ENCODE measurements at places on chromosomes 3 and 15.

GRCh38 chr15:84081391-84082168 lies 154.0 kb upstream of the GOLGA6L4 start:
- peaks cover 12% of the 10 kb centered on the region for H3K4me1 ChIP-seq
- DNase-seq = no peak
- no peak overlapping the region for H3K27ac ChIP-seq

DNA sequence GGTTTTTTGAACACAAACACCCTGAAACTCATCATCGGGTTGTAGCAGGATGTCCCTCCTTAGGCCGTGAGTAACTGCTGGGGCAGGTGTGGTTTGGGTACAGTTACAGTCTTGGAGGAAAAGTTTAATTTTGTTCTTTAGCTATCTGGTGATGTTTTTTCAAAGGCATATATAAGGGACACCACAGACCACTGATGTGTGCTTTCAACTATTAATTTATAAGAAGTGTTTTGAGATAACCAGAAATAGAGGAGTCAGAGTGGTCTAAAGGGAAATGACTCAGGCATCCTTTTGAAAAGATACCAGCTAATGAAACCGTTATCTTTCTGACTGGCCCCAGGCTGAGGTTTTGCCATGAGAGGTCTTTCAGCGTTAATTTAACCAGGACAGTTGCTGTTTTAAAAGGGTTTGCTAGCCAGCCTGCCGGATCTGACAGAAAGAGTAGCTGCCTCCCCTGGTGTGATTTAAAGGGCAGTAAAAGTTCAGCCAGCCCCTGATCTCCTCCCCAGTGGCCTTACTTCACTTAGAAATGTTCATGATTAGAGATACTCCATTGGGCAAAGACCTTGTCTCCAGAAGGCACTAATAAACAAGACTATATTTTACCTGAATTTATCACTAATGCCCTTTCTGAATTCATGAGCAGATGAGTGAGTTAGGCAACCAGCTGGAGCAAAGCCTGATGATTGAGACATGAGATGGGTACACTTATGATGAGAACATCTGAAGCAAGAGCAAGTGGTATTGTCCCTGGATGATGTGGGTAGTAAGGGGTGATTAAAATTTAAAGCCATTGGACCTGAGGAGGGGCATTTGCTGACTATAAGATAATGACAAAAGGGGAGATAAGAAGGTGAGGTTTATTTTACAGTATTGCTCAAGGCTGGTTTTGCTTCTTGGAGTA lies 482.5 kb upstream of the TBL1XR1 start:
- H3K4me3 ChIP-seq = no peak overlapping the region
- DNase-seq = no peak
- H3K27ac ChIP-seq = no peak overlapping the region
- H3K36me3 ChIP-seq = no peaks in the 10 kb centered on the region
- no peaks in the 10 kb centered on the region for H3K27me3 ChIP-seq

GRCh38 chr3:11650391-11650790 lies 6.7 kb upstream of the VGLL4 start:
- DNase-seq = no peak
- no peak overlapping the region for H3K4me3 ChIP-seq
- no peak overlapping the region for H3K27ac ChIP-seq
- H3K36me3 ChIP-seq = no peaks in the 10 kb centered on the region
- peaks cover 5% of the 10 kb centered on the region for H3K4me1 ChIP-seq
- H3K27me3 ChIP-seq = no peaks in the 10 kb centered on the region

DNA sequence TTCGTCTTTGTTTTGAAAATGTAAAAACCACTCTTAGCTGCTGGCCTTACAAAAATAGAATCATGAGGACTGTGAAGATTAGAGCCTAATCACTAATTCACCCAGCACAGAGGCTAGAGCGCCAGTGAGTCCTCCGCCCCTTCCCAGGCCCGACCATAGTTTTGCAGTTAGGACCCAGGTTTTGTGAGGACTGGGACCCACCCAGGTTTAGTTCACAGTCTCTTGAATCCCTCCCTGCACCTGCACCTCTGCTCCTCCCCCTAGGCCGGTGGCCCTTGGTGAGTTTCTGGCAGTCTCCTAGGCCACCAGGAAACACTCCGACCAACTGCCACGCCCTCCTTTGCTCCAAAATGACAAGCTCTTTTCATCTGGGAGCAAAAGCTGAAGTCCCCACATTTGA lies 136.0 kb upstream of the CCDC54 start:
- peaks cover 3% of the 10 kb centered on the region for H3K36me3 ChIP-seq
- no peaks in the 10 kb centered on the region for H3K27me3 ChIP-seq
- peak overlapping the region; percentile 75 for H3K4me3 ChIP-seq
- peaks cover 58% of the 10 kb centered on the region for H3K4me1 ChIP-seq
- DNase-seq = peak; percentile 24

DNA sequence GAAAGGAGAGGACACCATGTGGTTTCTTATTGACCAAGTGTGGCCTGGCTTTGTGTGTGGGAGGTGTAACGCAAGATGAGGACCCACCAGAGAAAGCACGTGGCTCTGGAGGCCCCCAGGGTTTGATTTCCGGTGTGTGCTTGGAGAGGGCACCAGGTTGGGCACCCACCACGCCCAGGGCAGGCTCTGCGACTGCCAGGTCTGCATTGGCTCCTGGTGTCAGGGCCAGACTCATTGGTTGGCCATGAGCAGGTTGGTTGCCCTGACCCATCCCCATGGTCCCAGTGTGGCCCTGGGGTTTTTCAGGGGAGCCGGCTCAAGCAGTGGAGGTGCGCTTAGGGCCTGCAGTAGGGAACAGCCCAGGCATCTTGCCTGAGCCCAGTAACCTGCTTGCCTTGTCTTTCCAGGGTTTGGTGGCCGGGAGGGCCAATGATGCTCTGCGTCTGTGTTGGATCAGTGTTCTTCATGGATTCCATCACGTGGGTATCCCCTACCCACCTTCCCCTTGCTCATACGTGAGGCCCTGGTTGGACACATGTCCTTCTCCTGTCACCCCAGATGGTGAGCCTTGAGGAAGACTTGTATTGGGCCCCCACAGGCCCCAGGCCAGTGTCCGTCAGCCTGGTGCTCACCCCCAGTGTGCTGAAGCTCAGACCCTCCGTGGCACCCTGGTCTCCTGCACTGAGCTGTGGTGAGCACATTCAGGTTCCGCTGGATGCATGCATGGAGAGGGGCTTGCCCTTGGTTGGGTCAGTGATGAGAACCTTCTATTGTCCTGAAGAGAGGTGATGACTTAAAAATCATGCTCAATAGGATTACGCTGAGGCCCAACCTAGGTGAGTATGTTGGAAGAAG lies 193.9 kb downstream of the UBE3A start:
- no peaks in the 10 kb centered on the region for H3K27me3 ChIP-seq
- no peaks in the 10 kb centered on the region for H3K36me3 ChIP-seq
- peak; percentile 8 for DNase-seq
- no peak overlapping the region for H3K4me3 ChIP-seq
- H3K27ac ChIP-seq = no peak overlapping the region

DNA sequence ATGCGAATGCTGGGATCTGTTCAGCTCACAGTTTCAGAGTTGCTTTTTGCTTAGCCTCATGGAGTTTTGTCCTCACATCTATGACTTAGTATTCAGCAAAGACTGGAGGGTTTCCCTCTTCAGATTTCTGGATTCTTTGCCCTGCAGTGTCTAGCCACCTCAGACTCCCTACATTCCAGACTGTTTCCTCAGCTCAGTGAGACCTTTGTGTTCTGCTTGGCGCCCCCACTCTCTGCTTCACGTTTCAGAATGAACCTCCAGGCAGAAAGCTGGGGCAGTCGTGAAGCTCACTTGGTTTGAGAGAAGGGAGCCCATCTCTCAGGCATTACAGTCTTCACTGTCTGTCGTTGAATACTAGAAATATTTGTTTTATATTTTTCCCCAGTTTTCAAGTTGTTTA lies 118.1 kb downstream of the CACNA1D start:
- no peak for DNase-seq
- H3K27ac ChIP-seq = no peak overlapping the region
- no peak overlapping the region for H3K4me3 ChIP-seq
- H3K27me3 ChIP-seq = peaks cover 8% of the 10 kb centered on the region
- H3K4me1 ChIP-seq = no peaks in the 10 kb centered on the region

DNA sequence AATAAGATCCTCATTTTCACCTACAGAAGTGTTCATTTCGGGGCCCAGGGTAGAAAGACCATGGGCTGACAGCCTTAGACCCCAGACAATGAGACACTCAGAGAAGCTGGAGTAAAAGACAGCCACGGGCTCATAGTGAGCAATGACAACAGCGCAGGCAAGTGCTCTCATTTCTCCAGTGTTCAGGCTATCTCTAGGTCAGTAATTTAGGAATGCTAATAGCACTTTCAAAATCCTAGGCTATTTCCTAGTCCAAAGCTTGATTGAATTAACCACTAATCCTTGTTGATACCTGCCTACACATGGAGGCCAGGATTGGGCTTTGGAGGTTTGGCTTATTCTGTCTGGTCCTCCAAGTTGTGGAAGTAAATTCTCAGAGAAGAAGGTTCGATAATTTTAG lies 44.4 kb downstream of the FBN1 start:
- peak overlapping the region; percentile 83 for H3K27ac ChIP-seq
- no peak overlapping the region for H3K4me3 ChIP-seq
- no peak for DNase-seq
- peaks cover 11% of the 10 kb centered on the region for H3K36me3 ChIP-seq
- H3K27me3 ChIP-seq = no peaks in the 10 kb centered on the region
- peaks cover 42% of the 10 kb centered on the region for H3K4me1 ChIP-seq

- H3K4me1 ChIP-seq = peaks cover 35% of the 10 kb centered on the region
- DNase-seq = no peak
- no peak overlapping the region for H3K27ac ChIP-seq
Observed at GRCh38 chr3:53153980-53154379, 7.0 kb upstream of the PRKCD start.

DNA sequence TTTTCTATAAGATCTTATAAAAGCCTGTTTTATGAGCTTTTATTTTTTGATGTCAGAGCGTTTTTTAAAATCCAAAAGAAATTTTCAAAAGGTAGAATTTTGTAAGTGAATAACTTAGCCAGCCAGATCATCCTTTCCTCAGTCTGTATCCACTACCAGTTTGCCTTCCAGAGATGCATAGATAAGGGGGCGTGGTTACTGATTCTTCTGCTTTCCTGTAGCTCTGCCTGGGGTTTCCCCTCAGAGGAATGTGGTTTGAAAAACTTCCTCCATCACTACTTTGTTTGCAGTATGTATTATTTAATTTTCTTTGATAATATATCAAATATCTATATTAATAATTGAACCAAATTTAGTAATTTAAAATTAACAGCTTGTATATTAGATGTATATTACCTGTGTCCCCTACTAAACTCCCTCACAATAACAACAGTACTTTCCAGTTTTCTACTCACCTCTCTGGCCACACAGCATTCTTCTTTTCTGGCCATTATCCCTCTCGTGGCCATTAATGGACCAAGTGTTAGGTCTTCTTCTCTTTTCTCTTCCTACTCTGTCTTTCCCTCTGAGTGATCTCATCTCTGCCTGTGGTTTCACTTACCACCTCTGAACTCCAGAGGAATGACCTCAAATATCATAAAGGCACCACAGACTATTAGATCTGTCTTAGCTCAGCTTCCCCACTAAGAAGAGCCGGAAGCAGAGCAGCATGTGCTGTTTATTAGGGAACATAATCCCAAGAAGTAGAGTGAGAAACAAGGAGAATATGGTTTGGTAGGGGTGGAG lies 239.7 kb downstream of the UBE2E2 start:
- no peaks in the 10 kb centered on the region for H3K27me3 ChIP-seq
- DNase-seq = no peak
- no peak overlapping the region for H3K4me3 ChIP-seq
- no peaks in the 10 kb centered on the region for H3K36me3 ChIP-seq

DNA sequence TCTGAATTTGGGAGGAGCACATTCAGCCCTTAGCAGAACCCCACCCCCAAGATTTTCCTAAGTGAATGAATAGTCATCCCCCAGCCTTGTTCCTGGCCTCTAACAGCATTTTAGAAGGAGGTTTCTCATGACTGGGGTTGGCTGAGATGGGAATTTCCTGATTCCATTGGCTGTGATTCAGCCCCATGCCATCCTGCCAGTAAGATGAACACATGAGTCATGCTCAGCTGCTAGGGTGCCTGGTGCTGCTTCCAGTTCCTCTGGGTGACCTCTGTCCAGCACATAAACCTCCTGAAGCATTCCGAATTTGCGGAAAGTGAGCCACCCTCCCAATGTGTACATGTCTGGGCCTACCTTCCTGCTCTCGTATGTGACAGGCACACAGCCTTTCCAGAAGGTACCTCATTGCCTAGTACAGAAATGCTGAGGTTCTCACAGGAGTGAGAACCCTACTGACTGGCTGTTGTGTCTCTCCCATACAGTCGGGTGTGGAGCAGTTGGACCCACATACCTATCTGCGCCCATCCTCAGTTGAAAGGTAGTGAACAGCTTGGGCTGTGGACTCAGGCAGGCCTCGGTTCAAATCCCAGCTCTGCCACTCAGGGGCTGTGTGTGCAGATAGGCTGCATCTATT lies 91.7 kb downstream of the APBA2 start:
- H3K4me3 ChIP-seq = no peak overlapping the region
- H3K27ac ChIP-seq = no peak overlapping the region
- peaks cover 5% of the 10 kb centered on the region for H3K27me3 ChIP-seq
- DNase-seq = peak; percentile 32

- H3K27me3 ChIP-seq = no peaks in the 10 kb centered on the region
- no peak for DNase-seq
- peaks cover 90% of the 10 kb centered on the region for H3K36me3 ChIP-seq
- no peak overlapping the region for H3K4me3 ChIP-seq
- H3K4me1 ChIP-seq = no peaks in the 10 kb centered on the region
Observed at GRCh38 chr3:183984749-183985729, 32.6 kb downstream of the ABCC5 start.

DNA sequence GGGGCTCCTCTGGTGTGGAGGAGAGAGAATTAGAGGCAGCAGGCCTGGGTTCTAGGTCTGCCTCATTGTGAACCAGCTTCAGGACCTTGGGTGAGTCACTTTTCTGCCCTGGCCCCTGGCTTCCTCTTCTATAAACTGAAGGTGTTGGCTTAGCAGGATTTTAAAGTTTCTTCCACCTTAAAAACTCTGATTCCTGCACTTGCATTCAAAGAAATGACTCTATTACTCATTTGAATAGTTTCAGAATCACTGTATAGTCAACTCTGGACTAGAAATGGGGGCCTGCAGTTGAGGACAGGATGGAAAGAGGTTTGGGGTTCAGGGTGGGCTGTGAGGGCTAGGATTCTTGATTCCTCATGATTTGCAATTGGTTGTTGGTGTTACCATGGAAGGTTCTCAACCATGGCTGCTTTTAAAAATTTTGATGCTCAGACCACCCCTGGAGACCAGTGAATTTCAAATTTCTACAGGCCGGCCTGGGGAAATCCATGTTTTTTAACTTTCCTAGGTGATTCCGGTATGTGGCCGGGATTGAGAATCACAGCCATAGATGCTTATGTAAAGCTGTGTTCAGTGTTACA lies 19.9 kb downstream of the SMAD3 start:
- DNase-seq = no peak
- H3K4me1 ChIP-seq = peaks cover 100% of the 10 kb centered on the region
- no peak overlapping the region for H3K4me3 ChIP-seq

Data from left ventricle myocardium inferior (tissue), 1 donor.